AG10803 (cell line): ENCODE measurements at places on chromosomes 7 and 10.
A peak's percentile ranks its signal among the peaks of the same experiment; 100 is the strongest.

GRCh38 chr10:60726257-60726656, 52.0 kb upstream of the CDK1 start:
- DNase-seq, result no peak

- DNase-seq, result no peak
Observed at GRCh38 chr7:45570797-45571196, 3.4 kb upstream of the ADCY1 start.

- DNase-seq, result no peak
Observed at GRCh38 chr7:30309842-30310435, 25.5 kb downstream of the ZNRF2 start.

DNA sequence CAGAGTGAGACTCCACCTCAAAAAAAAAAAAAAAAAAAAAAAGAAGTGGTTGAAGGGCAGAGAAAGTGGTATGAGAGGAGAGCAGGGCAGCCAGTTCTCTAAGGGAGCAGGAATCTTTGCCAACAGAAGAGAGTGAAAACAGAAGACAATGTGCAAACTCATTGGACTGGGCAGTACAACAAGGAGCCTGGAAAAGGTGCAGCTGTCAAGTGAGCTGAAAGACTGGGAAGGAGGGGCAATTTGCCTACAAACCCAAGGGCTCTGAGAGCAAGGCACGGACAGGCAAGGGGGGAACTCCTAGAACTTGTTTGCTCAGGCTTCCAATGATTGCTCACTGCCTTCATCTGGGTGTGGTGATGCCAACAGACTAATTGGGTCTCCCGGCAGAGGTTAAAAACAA, 9.5 kb downstream of the ACTR1A start:
- DNase-seq, result peak; percentile 49

DNA sequence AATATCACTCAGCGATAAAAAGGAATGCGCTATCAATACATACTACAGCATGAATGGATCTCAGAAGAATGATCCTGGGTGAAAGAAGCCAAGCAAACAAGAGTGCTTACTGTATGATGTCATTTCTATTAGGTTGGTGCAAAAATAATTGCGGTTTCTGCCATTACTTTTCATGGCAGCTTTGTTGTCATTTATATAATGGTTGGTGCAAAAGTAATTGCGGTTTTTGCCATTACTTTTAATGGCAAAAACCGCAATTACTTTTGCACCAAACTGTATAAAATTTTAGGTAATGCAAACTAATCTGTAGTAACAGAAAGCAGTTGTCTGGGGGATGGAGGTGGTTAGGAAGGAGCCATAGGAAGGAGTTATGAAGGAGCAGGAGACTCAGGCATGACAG, 318.3 kb upstream of the ZMIZ1 start:
- no peak for DNase-seq

DNA sequence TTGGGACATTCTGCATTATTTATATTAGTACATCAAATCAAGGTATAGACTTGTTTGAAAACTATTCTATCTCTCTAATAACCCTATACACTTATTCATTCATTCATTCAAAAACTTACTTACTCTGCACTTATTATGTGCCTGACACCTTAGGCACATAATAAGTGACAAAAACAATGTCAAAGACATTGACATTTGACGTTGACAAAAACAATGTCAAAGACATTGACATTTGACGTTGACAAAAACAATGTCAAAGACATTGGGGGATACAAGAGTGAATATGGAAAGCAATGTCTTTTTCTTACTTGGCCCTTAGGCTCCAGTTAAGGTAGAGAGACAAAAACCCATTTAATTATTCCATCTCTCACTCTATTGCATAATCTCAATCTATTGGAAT, 116.0 kb downstream of the CNTNAP2 start:
- no peak for DNase-seq

DNA sequence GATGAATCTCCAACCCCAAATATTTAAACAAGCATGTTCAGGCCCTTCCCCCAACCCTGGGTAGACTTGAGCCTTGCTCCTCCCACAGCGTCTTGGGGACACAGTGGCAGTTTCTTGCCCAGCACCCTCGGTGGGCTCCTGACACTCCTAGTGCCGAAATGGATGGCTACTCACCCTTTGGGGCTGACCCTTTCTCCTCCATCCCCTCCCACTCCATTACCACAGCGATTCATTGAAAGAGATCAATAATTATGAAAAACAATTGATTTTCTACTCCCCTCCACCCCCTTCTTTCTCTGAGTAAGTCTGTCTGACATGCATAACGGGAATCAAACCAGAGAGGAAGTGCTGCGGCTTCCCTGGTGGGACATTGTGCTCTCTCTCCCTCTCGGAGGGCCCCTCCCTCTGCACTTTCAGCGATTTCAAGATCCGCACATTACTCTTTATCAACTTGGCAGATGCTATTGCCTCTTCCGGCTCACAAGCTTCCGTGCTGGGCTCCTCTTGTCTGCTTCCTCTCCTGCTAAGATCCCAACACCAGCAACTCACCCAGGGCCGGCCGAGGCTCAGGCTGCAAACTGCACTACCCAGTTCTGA, 79.0 kb upstream of the PLXNA4 start:
- DNase-seq, result peak; percentile 23

- DNase-seq, result no peak
Observed at GRCh38 chr10:60901561-60902235, 42.3 kb downstream of the RHOBTB1 start.

DNA sequence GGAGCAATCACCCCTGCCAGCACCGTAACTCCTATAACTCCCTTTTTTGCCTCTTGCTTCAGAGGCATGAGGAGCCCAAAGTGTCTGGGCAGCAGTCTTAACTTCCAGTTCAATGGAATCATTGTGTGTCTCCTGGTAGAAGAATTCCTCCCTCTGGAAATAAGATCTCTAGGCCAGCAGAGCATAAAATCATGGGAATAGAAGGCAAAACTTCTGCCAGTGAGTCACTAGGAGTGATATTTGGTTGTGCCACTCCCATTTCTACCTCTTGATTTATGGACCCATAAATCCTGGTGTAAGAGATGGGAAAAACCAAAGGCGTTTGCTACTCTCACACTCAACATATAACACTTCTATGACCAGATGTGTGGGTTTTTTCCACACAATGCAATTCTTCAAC, 104.9 kb upstream of the FAM180A start:
- DNase-seq, result peak; percentile 40

DNA sequence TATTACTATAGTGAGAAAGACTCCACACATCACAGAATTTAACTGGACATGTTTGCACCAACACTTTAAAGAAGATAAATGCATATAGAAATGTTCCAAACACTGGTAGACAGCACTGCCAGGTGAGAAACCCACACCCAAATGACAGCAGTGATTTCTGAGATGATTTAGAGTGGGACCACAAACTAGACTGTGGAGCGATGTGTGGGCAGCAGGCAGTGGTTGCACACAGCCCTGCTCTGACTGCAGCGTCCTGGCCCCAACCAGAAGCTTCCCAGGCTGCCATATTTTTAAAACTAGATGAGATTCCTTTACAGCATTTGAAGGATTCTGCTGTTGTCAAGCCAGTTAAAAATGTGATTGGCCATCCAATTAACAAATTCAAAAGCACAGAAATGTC, 47.7 kb upstream of the COMMD3 start:
- DNase-seq, result no peak

GRCh38 chr7:137954614-137955013, 47.3 kb downstream of the CREB3L2 start:
- no peak for DNase-seq

GRCh38 chr7:71237945-71238344, 106.0 kb downstream of the GALNT17 start:
- no peak for DNase-seq

GRCh38 chr7:3194501-3195141, 106.4 kb upstream of the SDK1 start:
- no peak for DNase-seq

DNA sequence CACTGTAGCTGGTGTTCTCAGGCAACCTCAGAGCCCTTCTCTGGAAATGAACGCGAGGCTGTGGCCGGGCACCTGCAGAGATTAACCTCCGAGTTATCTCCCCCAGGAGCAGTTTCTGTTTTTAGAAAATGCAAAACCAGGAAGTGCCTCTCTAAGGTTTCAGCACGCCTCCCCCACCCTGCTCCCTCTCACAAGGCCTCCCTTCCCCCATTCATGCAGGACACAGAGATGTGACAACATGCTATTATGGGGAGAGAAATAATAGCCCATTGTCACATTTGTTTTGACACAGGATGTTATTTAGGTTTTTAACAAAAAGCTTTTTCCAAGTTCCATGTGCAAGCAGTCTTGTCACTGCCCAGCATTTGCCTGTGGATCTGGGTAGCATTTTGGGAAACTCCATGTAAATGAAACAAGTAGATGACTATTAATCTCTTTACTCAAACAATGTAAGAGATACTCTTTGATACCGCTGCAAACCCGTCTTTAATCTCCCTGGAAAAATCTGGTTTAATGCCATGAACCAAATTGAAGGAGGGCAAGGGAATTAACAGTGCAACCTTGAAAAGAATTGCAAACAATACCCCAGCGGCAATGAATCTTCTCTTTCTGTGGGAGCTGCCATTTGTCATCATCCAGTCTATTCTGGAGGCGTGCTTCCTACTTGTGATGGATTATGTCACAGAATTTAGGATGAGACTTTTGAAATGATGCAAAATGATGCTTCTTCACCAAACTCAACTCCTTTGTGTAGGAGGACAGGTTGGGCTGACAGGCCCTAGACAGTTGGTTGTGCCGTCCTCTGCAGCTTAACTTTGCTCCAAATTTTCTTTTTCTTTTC, 86.5 kb upstream of the NMT2 start:
- no peak for DNase-seq

- DNase-seq, result no peak
Observed at GRCh38 chr10:127048630-127049029, 143.4 kb downstream of the DOCK1 start.

DNA sequence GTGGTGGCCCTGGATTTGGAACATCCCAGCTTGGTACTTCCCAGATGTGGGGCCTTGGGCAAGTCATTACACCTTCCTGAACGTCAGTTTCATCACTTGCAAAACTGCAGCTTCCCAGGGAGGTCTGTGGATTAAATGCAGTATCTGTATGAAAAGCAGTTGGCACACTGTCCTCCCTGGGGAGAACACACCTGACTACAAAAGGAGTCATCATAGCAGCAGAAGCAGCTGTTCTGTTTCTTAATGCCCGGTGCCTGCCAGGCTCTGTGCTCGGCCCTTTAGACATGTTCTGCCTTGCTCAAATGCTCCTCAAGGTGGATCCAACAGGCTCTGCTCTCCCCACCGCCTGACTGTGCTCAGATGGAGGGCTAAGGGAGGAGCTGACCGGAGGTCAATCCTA, 31.0 kb downstream of the CDCA7L start:
- DNase-seq, result no peak

DNA sequence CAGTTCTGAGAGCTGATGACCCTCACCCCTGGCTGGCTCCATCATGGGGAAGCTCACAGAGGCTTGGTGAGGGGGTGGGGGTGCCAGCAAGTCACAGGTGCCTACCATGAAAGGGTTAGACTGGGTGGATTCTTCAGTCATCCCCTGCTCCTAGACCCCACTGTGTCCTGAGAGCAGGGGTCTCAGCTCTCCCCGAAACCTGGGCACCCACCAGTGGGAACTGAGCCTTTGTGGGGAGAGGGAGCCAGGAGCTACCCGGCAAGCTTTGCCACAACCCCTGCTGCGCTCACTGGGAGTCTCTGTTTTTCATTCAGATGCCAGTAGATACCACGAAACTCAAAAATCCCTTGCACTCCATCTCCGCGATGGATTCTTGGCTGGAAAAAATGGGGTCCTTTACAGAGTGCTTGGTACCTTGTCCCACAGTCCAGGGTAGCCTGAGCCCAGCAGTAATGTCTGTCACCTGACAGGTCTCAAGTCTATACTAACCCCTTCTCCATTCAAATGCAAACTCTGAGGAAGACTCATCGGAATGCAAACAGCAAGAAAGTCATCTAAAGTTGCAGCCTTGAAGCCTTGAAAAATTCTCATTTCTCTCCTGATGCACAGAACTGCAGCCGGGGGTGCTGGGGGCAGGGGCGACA, 48.9 kb upstream of the ENO4 start:
- no peak for DNase-seq

DNA sequence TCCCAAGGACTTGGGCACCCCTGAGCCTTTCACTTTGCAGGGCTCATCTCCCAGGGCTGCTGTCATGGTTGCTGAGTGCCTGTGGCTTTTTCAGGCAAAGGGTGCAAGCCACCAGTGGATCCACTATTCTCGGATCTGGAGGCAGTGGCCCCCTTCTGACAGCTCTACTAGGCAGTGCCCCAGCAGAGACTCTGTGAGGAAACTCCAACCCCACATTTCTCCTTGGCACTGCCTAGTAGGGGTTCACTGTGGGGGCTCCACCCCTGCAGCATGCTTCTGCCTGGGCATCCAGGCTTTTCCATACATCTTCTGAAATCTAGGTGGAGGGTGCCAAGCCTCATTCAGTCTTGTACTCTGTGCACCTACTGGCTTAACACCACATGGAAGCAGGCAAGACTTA, 675.0 kb upstream of the MBL2 start:
- DNase-seq, result no peak

- DNase-seq, result peak; percentile 16
Observed at GRCh38 chr7:97005183-97006054, at the start of gene DLX6. DLX6 (plus strand) TSS chr7:97005553; CDS start chr7:97005978, 425 bp downstream.

DNA sequence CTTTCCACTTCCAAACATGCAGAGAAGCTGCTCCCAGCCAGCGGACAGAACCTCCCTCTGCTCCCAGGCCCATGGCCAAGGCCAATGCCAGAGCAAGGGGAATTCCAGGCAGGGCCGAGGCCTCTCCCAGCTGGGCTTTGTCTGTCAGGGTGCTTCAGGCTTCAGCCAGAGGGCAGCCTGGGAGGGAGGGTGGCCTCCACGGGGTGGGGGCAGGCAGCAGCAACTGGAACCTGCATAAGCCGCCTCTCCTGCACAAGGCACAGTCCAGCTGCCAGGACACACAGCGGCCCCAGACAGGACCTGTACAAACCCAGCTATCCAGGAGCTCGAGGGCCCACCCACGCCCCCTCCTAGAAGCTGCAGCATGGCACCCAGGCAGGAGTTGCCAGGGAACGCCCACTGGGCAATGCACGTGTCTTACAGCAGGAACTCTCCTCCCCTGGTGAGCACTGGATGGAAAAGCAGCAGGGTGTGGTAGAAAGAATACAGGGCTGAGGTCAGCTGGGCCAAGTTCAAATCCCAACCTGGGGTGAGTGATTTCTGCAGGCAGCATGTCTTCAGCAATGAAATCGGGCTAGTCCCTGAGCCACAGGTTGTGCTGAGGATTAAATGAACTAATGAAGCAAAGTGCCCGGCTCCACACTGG, 7.6 kb downstream of the FAM53B start:
- peak; percentile 67 for DNase-seq

DNA sequence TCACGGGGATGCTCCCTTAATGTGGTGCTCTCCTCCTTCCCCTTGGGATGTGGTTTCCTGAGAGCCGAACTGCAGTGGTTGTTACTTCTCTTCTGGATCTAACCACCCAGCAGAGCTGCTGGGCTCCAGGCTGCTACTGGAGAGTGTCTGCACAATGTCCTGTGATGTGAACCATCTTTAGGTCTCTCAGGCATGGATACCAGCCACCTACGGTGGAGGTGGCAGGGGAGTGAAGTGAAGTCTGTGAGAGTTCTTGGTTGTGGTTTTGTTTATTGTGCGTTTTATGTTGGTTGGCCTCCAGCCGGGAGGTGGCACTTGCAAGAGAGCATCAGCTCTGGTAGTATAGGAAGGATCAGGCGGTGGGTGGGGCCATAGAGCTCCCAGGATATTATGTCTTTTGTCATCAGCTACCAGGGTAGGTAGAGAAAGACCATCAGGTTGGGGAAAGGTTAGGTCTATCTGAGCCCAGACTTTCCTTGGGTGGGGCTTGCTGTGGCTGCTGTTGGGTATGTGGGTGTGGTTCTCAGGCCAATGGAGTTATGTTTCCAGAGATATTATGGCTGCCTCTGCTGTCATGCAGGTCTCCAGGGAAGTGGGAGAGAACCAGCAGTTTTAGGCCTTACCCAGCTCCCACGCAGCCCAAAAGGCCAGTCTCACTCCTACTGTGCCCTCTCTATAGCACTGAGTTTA, 87.9 kb downstream of the KIF20B start:
- no peak for DNase-seq
